ENCODE measurements at places on chromosomes 4 and X.

- DNase-seq = no peak
Observed at GRCh38 chr4:176970853-176971252, 178.1 kb upstream of the VEGFC start.

GRCh38 chr4:6152869-6153705 lies 47.3 kb downstream of the JAKMIP1 start:
- no peak for DNase-seq

- no peak for DNase-seq
Observed at GRCh38 chr4:20106921-20107320, 144.8 kb upstream of the SLIT2 start.

DNA sequence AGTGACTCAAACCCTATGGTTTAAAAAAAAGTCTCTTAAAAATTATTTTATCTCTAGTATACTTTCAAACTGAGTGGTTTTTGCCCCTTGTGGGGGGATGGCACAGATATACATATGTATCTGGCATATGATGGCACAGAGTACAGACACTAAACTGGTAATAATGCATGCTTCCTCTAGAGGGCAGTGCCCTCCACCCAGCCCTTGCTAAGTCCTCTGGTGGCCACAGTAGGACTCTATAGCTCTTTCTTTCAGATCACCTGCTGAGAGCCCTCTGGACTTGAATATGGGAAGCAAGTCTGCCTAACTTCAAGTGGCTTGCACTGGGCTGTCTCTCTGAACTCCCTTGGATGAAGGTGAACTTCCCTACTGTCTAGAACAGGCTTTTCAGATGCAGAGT lies 66.3 kb downstream of the TSPAN7 start:
- DNase-seq = peak; percentile 64

Data from NAMALWA (cell line).